ENCODE measurements at places on chromosomes 4 and X. TPM values are rescaled to one million over a fixed set of nuclear protein-coding genes. Genes with fewer than 3 reads are reported as not detected.

DNA sequence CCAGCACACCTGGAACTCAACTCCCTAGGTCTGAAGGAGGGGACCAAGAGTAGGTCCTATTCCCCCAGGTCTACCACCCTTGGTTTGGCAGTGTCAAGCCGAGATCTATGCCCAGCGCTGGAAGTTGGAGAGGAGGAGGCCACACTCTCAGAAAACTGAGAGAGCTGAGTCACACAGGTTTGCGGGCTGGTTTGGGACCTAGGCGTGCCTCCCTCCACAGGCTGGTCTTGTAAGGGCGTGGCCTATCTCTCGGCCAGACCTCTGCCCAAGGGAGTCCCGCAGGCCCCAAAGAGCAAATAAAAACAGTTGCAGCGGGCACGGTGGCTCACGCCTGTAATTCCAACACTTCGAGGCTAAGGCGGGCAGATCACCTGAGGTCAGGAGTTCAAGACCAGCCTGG lies 52.9 kb upstream of the INTU start:
- no peaks in the 10 kb centered on the region for H3K27me3 ChIP-seq
- no peak for DNase-seq
- no peak overlapping the region for H3K4me3 ChIP-seq

- H3K36me3 ChIP-seq, result peaks cover 6% of the 10 kb centered on the region
- peak overlapping the region; percentile 80 for H3K27ac ChIP-seq
- DNase-seq, result peak; percentile 46
- H3K4me1 ChIP-seq, result peaks cover 35% of the 10 kb centered on the region
- H3K4me3 ChIP-seq, result no peak overlapping the region
Measured at GRCh38 chr4:185304541-185304940, 91.2 kb downstream of the LRP2BP start.

GRCh38 chr4:125702406-125702805 lies 387.7 kb downstream of the FAT4 start:
- H3K27ac ChIP-seq, result no peak overlapping the region
- no peak overlapping the region for H3K4me3 ChIP-seq
- H3K4me1 ChIP-seq, result no peaks in the 10 kb centered on the region
- no peaks in the 10 kb centered on the region for H3K27me3 ChIP-seq

DNA sequence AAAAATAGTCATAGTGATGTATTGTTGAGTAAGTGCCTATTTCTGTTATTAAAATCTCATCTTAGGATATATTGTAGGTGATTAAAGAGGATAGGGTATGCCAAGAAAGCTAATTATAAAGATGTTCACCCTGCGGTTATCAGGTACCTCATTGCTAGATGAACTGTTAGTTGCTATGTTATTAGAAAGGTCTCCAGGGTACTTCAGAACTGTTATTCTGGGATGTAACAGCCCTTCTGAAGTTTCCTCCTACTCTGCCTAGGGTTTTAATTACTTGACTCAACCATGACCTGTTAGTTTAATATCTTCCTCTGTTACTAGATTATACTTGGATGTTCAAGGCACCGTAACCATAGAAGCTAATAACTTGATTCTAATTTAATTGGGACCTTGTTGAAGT lies 15.4 kb downstream of the TMPRSS11E start:
- H3K36me3 ChIP-seq, result no peaks in the 10 kb centered on the region
- H3K4me3 ChIP-seq, result no peak overlapping the region
- no peak for DNase-seq
- no peaks in the 10 kb centered on the region for H3K4me1 ChIP-seq

The SPANXA2 gene
- total RNA-seq, result not detected

DNA sequence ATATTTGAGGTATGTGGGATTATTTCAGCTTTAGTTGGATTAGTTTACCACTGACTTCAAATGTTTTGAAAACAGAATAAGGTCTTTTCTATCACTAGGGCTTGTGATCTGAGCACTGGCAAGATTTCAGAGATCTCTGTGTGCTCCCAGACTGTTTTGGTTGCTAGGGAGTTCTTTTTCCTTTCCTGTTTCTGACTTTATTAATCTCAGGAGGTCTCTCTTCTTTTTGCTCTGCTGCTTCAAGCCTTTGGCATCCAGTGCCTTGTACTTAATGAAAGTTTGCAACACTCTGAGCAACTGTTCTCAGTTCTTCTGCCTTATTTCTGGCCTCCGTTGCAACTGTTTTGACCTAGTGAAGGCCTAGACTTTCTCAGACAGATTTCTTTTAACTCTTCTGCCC lies 32.1 kb upstream of the PAQR3 start:
- no peaks in the 10 kb centered on the region for H3K27me3 ChIP-seq
- no peaks in the 10 kb centered on the region for H3K4me1 ChIP-seq
- no peaks in the 10 kb centered on the region for H3K36me3 ChIP-seq
- no peak overlapping the region for H3K27ac ChIP-seq
- DNase-seq, result no peak

The UGT2B11 gene
- total RNA-seq, result not detected

The VAMP7 gene
- 18.9 TPM for total RNA-seq

GRCh38 chrX:134721766-134722532 lies 63.7 kb upstream of the PLAC1 start:
- no peaks in the 10 kb centered on the region for H3K4me1 ChIP-seq
- H3K27ac ChIP-seq, result no peak overlapping the region
- DNase-seq, result no peak
- H3K36me3 ChIP-seq, result no peaks in the 10 kb centered on the region
- no peaks in the 10 kb centered on the region for H3K27me3 ChIP-seq

DNA sequence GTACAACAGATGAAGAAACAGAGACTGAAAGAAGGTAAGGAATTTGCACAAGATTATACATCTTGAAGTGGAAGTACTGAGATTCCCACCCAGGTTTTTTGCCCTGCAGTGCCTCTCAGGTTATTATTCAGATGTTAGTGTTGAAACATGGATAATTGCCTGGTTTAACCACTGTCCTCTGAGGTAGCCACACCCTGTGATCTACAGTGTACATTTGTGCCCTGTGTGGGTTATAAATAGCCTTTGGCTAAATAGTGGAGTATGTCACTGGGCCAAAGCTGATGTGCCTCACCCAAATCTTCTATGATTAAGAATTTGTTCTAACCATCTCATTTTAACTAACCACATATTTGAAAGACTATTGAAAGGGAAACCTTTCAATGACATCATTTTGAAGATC lies 5.4 kb upstream of the ASB5 start:
- H3K4me1 ChIP-seq, result no peaks in the 10 kb centered on the region
- DNase-seq, result no peak
- H3K4me3 ChIP-seq, result no peak overlapping the region

The DDX60 gene
- 37.5 TPM for total RNA-seq

The DOK7 gene
- 2.1 TPM for total RNA-seq

The DYNLT3 gene
- 4.1 TPM for total RNA-seq

The MAGEA1 gene
- not detected for total RNA-seq

The CCNA2 gene
- total RNA-seq, result 2.5 TPM

- H3K27me3 ChIP-seq, result no peaks in the 10 kb centered on the region
- H3K4me1 ChIP-seq, result no peaks in the 10 kb centered on the region
- H3K36me3 ChIP-seq, result no peaks in the 10 kb centered on the region
- no peak overlapping the region for H3K4me3 ChIP-seq
Measured at GRCh38 chrX:3940000-3940610, 226.7 kb upstream of the PRKX start.

The NEUROG2 gene
- total RNA-seq, result not detected

The BCORL1 gene
- 17.8 TPM for total RNA-seq

GRCh38 chrX:117860517-117860916 lies 256.1 kb downstream of the KLHL13 start:
- no peak overlapping the region for H3K4me3 ChIP-seq
- no peaks in the 10 kb centered on the region for H3K27me3 ChIP-seq
- H3K4me1 ChIP-seq, result no peaks in the 10 kb centered on the region
- no peak for DNase-seq
- H3K27ac ChIP-seq, result no peak overlapping the region

- no peak overlapping the region for H3K27ac ChIP-seq
- DNase-seq, result no peak
- no peak overlapping the region for H3K4me3 ChIP-seq
- H3K36me3 ChIP-seq, result no peaks in the 10 kb centered on the region
Measured at GRCh38 chrX:106208154-106208553, 40.0 kb downstream of the PWWP3B start.

- no peaks in the 10 kb centered on the region for H3K36me3 ChIP-seq
- H3K27me3 ChIP-seq, result no peaks in the 10 kb centered on the region
- DNase-seq, result no peak
- H3K27ac ChIP-seq, result no peak overlapping the region
Measured at GRCh38 chr4:118224243-118224829, 128.5 kb downstream of the PRSS12 start.

DNA sequence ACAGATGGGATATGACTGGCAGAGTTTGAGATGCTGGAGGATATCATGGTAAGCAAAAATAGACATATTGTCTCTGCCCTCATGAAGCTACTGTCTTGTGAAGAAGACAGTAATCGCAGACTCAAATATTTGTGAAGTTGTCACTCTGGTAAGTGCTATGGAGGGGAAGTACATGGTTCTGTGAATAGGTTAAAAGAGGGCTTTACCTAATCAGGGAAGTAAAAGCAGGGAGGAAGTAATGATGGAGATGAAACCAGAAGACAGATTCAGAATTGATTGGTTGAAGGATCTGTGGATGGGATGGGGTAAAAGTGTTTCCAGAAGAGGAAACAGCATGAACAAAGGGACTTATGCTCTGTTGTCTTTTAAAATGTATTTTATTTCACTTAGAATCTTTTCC lies 19.3 kb upstream of the MAGED1 start:
- DNase-seq, result no peak
- H3K4me1 ChIP-seq, result no peaks in the 10 kb centered on the region
- no peak overlapping the region for H3K4me3 ChIP-seq
- no peaks in the 10 kb centered on the region for H3K27me3 ChIP-seq
- H3K36me3 ChIP-seq, result no peaks in the 10 kb centered on the region
- no peak overlapping the region for H3K27ac ChIP-seq

The FRMD7 gene
- not detected for total RNA-seq

The OTC gene
- total RNA-seq, result 0.69 TPM

GRCh38 chr4:105179539-105180401 lies 33.1 kb downstream of the TET2 start:
- H3K27ac ChIP-seq, result no peak overlapping the region
- H3K27me3 ChIP-seq, result no peaks in the 10 kb centered on the region
- H3K4me3 ChIP-seq, result no peak overlapping the region
- H3K36me3 ChIP-seq, result peaks cover 2% of the 10 kb centered on the region

DNA sequence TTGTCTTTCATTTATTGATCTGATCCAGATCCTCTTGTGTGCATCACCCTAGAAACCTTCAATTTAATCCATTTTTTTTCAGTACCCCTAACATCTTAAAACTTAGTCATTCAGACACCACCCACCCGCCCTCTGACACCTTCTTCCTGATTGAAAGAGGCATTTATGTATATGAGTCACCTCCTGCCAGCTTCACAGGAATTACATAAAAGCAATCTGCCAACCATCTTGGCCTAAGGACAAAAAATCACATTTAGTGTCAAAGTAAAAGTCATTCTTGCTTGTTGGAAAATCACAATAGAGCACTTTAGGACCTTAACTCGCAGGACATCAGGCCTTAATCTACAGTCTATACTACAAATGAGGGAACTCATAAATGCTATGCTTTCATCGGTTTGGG lies 52.1 kb downstream of the NDST3 start:
- H3K36me3 ChIP-seq, result no peaks in the 10 kb centered on the region
- no peak overlapping the region for H3K27ac ChIP-seq
- no peaks in the 10 kb centered on the region for H3K27me3 ChIP-seq
- no peaks in the 10 kb centered on the region for H3K4me1 ChIP-seq
- DNase-seq, result no peak
- no peak overlapping the region for H3K4me3 ChIP-seq

The MAGEB10 gene
- total RNA-seq, result not detected

DNA sequence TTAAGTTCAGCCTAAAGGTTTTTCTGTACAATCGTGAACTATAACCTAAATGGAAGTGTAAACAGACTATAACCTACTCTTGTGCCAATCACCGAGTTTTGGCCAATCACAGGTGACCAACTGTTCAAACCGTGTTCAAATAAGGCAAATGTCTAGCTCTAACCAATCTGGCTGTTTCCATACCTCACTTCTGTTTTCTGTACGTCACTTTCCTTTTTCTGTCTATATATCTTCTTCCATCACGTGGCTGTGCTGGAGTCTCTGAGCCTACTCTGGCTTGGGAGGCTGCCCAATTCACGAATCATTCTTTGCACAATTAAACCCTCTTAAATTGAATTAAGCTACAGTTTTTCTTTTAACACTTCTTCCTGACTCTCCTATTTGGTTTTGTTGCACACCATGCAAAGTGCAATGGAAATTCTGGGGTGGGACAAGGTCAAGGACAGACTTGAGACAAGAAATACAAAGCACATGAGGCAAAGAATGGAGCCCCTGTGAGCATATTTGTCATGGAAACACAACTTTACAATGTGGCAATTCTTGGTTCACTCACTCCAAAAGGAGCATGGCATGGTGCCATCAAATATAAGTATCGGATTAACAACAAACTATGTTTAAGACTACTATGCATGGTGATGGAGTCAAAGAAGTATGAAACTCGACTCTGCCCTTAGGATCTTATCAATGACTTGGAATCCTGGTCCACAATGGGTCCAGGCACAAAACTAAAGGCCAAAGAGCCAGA lies 115.7 kb upstream of the FAM9B start:
- no peaks in the 10 kb centered on the region for H3K4me1 ChIP-seq
- H3K27me3 ChIP-seq, result no peaks in the 10 kb centered on the region
- no peak overlapping the region for H3K27ac ChIP-seq
- no peak overlapping the region for H3K4me3 ChIP-seq
- no peaks in the 10 kb centered on the region for H3K36me3 ChIP-seq

GRCh38 chrX:134806707-134807038 lies 148.4 kb upstream of the PLAC1 start:
- no peak for DNase-seq
- peak overlapping the region; percentile 58 for H3K4me3 ChIP-seq
- no peaks in the 10 kb centered on the region for H3K36me3 ChIP-seq
- H3K4me1 ChIP-seq, result no peaks in the 10 kb centered on the region

The GLRA3 gene
- not detected for total RNA-seq

DNA sequence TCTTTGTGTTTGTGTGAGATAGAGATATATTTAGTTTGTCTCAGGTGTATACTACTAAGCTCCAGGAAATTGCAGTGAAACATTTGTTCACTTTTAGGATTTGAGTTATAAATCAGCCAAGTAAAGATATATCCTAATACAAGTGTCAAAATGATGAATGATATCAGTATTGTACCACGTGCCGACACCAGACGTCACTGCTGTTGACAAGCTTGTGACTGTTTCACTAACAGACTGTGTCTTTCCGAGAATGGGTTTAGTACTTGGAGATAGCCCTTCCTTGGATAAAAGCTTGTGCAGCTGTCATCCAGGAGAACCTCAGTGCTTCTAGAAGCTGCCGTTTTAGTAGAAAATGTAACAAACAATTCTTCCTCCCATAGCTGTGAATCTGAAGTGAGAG lies 343.3 kb downstream of the FBXO8 start:
- no peak for DNase-seq
- no peaks in the 10 kb centered on the region for H3K36me3 ChIP-seq
- no peaks in the 10 kb centered on the region for H3K4me1 ChIP-seq
- no peak overlapping the region for H3K4me3 ChIP-seq

Measured in upper lobe of left lung (tissue), 6 donors.